ENCODE measurements at places on chromosomes 6 and 20. TPM values are rescaled to one million over a fixed set of nuclear protein-coding genes. Genes with fewer than 3 reads are reported as not detected.

AURKA gene
- 116 TPM for total RNA-seq

RIPOR2 gene
- under 0.01 TPM for total RNA-seq

PACSIN1 gene
- 0.07 TPM for total RNA-seq

SPATA25 gene
- 0.87 TPM for total RNA-seq

MANEA gene
- total RNA-seq, result 14.4 TPM

MOG gene
- not detected for total RNA-seq

C6orf118 gene
- not detected for total RNA-seq

PMEPA1 gene
- 62.5 TPM for total RNA-seq

MAVS gene
- 22.2 TPM for total RNA-seq

SMLR1 gene
- not detected for total RNA-seq

SEL1L2 gene
- not detected for total RNA-seq

GRM4 gene
- total RNA-seq, result not detected

DPPA5 gene
- total RNA-seq, result not detected

MDFI gene
- total RNA-seq, result 48.5 TPM

All from epithelial cell of proximal tubule (primary cell).